ENCODE measurements at places on chromosomes 11 and 22. TPM values are rescaled to one million over a fixed set of nuclear protein-coding genes. Genes with fewer than 3 reads are reported as not detected.

Gene UBQLNL
- 0.10 TPM for polyA plus RNA-seq

Gene LRRC55
- polyA plus RNA-seq, result not detected

Gene OR2AG2
- polyA plus RNA-seq, result not detected

Gene KRTAP5-9
- polyA plus RNA-seq, result not detected

Gene FOLR1
- not detected for polyA plus RNA-seq

Gene CD82
- polyA plus RNA-seq, result 35.6 TPM

Gene P2RX6
- polyA plus RNA-seq, result 7.1 TPM

Gene KRTAP5-1
- polyA plus RNA-seq, result not detected

Gene OR51A7
- polyA plus RNA-seq, result not detected

Gene MGAT3
- polyA plus RNA-seq, result 0.16 TPM

Gene TYR
- not detected for polyA plus RNA-seq

Gene MN1
- 0.11 TPM for polyA plus RNA-seq
